ENCODE measurements at places on chromosomes 7 and 10.

GRCh38 chr7:15433151-15433550, 128.7 kb downstream of the AGMO start:
- no peak for DNase-seq

DNA sequence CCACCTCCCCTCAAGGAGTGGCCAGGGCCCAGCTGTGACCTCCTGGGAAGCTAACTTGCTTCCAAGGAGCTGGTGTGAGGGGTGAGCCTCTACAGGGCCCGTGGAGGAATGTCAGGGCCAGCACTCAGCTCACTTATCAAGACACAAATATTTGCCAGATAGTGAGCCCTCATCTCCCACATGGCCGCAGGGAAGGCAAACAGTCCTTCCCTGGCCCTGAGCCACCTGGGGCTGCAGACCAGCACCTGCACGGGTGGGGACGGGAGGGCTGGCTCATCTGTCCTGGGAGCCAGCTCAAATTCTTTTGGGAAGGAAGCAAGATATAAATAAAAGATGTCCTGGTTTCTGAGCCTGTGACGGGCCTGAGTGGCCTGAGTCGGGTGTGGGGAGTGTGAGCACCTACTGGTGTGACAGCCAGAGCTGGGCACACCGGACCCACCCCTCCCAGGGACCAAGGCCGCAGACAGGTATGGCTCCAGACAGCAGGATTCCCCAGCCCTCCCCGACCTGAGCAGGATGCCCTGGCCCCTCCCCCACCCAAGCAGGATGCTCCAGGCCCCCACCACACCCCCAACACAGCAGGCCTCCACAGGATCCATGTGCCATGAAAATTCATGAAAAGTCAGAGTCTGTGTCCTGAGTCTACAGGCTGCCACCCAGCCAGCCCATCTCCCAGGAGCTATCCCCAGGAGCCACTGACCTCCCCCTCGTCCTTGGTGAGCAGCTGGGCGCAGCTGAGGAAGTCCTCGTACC, 148.0 kb downstream of the MAPK8 start:
- no peak for DNase-seq

- DNase-seq = no peak
These were observed 75.8 kb upstream of the NRP1 start for GRCh38 chr10:33410096-33410859.

- DNase-seq = no peak
These were observed 27.5 kb downstream of the NOD1 start for GRCh38 chr7:30450983-30451497.

- DNase-seq = no peak
These were observed 90.1 kb downstream of the ABCC2 start for GRCh38 chr10:99872367-99873162.

DNA sequence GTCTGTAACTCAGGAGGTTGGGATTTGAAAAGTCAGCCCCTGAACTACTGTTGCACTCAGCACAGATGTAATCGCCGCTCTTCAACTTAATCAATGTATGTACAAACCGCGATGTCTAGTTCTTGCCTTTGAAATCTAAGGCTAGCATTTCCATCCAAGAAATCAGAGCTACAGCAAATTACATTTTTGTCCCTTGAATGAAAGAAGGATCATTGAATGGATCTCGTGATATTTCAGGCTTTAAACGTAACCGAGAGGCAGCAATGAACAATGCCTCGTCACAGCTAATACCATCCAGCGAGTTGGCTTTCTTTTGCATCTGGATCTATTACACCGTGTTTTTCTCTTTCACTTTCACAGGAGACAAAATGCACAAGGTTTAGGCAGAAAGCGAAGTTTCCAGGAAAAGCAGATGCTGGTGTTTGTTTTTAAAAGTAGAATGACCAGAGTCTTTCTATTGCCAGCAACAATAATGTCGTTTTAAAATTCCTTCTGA, 5.5 kb downstream of the SKIDA1 start:
- DNase-seq = no peak

DNA sequence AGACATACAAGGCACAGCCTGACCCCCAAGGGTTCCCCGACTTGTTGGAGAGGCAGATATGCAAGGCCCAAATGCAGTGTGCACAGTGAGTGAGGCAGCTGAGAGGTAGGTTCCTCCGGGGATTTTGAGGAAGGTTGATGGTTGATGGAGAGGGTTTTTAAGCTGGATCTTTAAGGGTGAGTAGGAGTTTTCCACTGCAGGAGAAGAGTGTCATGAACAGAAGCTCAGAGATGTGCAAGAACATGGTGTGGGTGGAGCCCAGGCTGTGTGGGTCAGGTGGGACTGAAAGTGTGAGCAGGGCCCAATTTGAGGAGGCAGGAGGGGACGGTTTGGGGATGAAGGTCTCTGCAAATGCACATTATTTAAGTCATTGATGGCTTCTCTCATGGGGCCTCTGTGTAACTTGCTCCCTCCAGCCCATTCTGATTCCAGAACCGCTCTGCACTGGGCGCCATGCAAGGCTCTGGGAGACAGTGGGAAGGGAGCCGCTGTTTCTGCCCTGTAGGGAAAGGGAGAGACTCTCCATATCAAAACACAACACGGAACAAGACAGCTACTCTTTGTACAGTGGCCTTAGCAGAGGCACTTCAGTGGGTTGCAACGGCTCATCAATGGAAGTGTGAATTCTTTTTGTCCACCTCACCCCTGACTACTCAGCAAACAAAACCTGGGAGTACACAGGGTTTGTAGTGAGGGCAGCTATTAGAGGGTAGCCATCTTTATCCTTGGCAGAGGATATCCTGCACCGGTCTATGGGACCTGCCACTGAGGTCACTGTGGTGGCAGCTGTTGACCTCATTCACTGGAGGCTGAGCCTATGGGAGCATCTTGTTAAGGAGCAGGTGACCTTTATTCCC, 29.7 kb downstream of the RAMP3 start:
- DNase-seq = no peak

DNA sequence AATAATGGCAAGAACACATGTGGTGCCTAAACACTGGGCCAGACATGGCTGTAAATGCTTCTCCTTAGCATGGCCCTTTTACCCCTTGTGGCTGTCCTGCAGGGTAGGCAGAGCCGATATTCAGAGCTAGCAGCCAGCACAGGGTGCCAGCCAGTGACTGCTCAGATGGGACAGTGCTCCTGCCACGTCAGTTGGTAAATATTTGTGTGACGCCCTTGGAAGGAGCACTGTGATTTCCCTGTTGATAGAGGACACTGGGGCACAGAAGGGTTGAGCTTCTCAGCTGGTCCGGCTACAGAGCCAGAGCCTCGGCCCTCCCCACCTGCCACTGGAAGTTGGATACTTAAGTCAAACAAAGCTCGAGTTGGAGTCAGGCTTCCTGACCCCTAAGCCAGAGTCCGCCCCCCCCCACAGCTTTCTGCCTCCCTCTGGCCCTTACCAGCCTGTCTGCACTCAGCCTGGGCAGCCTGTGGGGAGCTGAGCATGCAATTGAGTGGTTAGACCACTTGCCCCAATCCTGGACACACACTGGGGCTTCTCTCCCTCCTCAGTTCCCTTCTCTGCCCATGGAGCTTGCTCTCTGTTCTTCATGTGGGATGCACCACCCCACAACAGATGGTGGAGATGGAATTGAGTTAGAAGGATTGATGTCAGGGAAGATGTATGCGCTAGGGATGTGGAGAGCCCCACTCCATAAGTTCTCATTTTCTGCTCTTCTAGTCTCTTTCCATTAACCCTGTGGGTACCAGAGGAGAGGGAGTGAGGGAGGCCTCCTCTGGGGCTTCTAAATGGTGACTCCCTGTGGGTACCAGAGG, 350.8 kb downstream of the PLXNA4 start:
- DNase-seq = no peak

DNA sequence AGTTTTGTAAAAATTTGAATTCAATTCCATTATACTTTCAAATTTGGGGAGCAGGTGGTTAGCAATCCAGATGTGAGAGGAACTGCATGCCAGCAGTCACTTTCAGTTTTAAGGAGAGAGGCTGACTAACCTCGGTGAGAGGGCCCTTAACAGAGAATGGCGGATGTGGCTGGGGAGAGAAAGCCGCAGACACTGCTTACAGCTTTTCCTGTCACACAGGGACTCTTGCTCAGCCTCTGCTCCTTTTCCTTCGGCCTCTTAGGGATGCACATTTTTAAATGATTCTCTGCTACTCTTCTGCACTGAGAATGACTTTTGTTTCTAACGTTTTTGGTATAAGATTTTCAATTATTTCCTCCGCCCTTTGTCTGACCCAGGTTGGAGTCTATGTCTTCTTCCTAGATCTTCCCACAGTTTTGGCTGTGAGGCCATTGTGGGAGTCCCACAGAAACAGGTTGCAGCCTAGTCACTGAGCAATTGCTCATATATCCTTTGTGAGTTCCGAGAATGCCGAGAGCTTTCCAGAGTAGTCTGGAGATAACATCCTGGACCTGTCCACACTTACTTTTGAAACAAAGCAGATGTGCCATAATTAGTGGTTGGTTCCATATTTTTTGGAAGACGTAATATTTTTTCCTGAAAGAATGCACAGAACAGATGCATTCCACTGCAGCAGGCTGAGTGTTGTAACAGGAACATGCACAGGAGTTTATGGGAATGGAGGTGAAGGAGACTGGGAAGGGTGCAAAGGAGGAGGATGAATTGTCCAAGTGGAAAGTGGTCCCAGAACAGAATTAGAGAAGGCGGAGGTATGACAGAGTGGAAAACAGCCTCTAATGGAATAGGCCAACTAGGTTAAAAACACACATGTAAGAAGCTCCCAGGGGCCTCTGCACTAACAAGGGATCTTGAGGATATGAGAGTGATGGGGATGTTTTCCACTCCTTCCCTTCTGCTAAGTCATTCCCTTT, 168.0 kb upstream of the ZNF32 start:
- peak; percentile 51 for DNase-seq

- no peak for DNase-seq
These were observed 78.5 kb downstream of the LARP4B start for GRCh38 chr10:853017-853416.

- no peak for DNase-seq
These were observed 17.0 kb downstream of the XPNPEP1 start for GRCh38 chr10:109906316-109906715.

- no peak for DNase-seq
These were observed 589 bp downstream of the ZNF488 start for GRCh38 chr10:47383261-47384147.

Data from GM19239 (cell line).